ENCODE measurements at places on chromosomes 5 and 9.

DNA sequence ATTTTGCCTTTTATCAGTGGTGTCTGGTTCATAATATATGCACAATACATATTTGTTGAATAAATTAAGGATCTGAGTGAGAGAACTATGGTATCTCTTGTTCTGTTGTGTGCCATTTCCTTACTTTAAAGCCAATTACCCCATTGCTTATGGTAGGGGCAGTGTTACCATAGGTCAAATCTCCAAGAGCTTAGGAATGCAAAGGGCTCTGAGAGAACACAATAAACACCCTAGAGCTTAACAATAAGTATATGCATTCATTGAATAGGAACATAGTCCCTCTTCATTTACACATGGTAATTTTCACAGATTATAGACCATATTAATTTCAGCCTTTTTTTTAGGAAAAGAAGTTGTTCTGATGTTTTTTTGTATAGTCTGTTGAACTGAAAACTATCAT, 112.2 kb downstream of the MCTP1 start:
- no peak for DNase-seq

DNA sequence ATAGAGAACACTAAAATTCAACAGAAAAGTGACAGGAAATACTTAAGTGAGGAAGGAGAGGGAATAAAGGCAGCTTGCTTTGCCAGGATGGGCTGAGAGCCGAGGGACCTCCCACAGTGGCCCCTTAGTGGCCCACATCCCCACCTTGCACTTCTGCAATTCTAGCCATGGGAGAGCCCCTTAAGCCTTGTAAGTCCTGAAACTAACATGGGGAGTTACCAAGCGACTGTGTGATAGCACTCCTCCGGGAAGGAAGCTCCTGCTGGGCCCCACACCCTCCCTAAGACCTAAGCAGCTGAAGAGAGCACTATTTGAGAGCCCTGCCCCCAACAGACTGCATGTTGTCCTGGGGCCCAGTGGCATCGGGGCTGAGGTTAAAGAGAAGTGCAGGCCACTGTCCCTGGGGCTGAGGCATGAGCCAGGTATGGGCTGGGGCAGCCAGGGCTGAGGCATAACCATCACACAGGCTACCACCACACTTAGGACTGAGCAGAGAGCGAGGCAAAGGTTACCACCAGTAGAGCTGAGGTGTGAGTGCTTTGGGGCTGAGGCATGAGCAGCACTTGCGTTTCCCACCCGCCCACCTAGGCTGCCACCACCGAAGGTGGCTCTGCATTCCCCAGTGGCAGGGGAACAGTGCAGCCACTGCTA, 301.8 kb upstream of the TRPC7 start:
- DNase-seq = no peak

DNA sequence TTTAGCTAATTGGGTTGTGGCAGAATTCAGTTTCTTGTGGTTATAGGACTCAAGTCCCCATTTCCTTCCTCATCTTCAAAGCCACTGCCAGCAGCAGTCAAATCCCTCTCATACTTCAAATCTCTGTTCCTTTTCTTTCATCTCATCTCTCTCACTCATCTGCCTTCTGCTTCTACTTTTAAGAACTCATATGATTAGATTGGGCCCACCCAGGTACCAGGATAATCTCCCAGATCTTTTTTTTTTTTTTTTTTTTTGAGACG, 8.0 kb upstream of the REEP5 start:
- no peak for DNase-seq

- DNase-seq = peak; percentile 70
These were observed at the start of gene STING1 for GRCh38 chr5:139482050-139482889. STING1 (minus strand) TSS chr5:139482758; CDS start chr5:139481704, 1,054 bp downstream.

DNA sequence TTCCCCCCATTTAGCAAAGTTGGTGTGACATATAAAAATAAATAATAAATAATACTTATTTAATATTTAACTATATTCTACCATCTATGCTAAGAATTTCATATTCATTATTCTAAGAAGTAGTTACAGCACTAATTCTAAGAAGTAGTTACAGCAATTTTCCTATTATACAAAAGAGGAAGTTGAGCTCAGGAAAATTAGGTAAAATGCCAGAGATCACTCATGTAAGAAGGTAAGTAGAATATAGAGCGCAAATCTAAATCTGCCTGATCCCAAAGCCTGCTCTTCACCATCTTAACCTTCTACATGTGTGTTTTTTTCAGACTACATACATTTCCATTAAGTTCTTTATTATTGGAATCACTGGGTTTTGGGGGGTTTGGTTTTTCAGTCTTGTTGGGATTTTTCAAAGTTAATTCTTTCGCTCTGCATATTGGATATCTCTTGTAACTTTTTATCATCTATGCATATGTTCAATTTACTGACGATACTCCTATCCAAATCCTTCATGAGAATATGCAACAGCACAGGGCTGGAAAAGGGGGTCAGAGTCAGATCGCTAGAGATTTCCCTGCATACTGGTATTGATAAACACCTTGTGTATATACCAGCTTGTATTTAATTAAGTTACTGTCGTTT, 852.1 kb downstream of the MAT2B start:
- DNase-seq = no peak

DNA sequence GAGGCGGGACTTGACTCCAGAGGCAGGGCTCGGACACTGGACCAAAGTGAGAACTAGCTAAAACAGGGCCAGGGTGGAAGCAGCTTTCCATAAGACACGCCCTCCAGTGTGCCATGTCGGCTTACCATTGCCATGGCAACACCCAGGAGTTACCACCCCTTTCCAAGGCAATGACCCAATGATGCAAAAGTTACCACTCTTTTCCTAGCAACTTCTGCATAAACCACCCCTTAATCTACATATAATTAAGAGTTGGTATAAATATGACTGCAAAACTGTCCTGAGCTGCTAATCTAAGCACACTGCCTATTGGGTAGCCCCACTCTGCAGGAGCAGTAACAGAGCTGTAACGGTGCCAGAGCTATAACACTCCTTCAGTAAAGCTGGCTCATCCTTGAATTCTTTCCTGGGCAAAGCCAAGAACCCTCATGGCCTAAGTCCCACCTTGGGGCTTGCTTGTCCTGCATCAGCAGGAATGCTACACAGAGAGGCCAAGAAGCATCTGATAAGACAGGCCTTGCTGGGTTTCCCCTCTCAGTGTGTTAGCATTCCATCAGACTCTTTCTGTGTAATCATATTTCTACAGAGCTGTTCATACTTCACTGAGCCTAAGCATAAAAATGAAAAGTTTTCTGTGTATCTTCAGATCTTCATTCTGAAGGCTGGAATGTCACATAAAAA, 262.7 kb upstream of the KLF9 start:
- DNase-seq = no peak

DNA sequence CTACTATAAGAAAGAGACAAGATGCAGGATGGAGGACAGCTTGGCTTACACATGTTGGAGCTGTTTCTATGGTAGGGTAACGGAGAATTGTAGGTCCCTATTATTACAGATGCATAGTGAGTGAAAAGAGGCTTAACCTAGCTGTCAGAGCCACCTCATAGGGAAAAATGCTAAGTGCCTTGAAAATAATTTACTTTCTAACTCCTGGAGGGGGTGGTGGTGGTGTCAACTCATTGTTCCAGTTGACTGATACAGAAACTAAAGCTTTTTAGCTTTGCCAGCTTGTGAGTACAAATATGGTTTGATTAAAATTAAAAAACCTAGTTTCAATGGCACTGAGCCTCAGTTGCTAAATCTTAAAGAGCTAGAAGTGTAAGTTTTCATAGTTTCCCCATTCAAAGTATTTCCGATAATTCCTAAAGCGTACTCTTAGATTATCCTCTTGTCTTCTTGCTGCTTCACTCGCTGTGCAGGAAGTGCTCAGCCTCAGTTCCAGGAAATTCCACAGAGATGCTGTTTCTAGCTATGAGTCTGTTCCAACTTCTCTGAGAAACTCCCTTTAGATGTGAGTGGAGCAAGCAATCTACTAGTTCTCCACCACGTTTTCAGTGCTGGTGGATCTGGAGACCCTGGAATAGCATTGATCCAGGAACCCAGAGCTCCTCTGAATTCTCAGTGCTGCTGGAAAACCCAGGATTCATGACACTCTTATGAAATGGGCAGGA, 265.2 kb downstream of the DMAC1 start:
- no peak for DNase-seq

- DNase-seq = no peak
These were observed 337.7 kb upstream of the PANK3 start for GRCh38 chr5:168916852-168917251.

GRCh38 chr9:18067548-18068120, 406.3 kb upstream of the ADAMTSL1 start:
- DNase-seq = no peak

DNA sequence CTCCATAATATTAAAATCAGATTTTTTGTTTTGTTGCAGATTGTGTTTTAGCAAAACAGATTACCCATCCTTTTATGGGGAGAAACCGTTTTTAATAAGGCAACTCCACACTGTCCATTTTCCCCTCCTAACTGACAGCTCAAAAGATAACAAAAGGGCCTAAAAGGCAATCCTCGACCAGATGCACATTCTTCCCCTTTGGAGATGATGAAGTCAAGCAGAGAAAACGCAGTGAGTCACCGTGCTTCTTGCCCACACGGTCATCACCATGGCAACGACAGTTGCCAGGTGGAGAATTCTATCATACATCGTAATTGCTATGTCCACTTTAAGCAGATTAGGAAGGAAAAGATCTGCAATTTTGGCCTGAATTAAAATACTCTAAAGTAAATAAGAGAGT, 96.4 kb downstream of the DIRAS2 start:
- DNase-seq = no peak

Measured in effector memory CD8-positive, alpha-beta T cell (primary cell).